Left ventricle myocardium inferior (tissue), 1 donor: ENCODE measurements at places on chromosomes 4 and X. TPM values are rescaled to one million over a fixed set of nuclear protein-coding genes. Genes with fewer than 3 reads are reported as not detected.

DNA sequence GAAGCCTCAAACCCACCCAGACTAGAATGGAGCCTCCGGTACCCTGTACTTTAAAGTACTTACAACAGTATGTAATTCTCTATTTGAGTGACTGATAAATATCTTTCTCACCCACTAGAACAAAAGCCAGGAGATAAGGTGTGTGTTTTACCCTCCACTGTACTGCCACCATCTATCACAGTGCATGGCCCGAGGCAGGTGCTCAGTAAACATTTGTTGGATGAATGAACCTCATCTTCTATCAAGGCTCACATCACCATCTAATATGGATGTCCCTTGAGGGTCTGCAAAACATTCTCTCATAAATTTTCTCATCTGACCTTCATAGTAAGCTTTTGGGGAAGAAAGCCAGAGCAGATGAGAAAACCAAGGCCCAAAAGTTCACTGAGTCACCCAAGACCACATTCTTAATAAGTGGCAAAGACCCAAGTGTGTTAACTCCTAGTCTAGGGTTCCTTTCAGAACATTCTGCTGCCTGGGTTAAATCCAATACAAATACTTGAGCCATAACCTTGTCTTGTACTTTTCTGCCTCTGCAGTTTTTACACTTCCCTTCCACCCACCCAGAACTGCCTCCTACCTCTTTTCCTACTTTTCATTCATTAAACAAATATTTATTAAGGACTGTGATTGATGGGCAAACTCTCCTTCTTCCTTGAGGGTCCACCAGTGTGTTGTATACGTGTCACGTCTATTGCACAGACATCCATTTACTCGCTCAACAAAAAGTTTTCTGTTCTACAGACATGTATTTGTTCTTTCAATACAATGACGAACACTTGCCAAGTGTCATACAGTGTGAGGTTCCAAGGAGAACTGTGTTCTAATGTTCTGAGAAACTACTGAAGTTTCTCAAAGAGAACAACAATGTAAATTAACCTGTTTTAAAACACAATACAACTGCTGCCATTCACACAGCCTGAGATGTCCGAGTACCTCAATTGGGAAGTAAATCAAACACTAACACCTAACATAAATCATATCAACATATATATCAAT is 35.7 kb downstream of the APBB2 start:
- peaks cover 56% of the 10 kb centered on the region for H3K4me1 ChIP-seq
- H3K36me3 ChIP-seq, result no peaks in the 10 kb centered on the region
- H3K27me3 ChIP-seq, result no peaks in the 10 kb centered on the region
- H3K4me3 ChIP-seq, result no peak overlapping the region

GRCh38 chrX:129631849-129632248 is 22.9 kb downstream of the APLN start:
- H3K36me3 ChIP-seq, result no peaks in the 10 kb centered on the region
- H3K27me3 ChIP-seq, result no peaks in the 10 kb centered on the region

GRCh38 chr4:74397748-74398426 is 32.9 kb downstream of the EREG start:
- no peaks in the 10 kb centered on the region for H3K4me1 ChIP-seq
- peak overlapping the region; percentile 23 for H3K4me3 ChIP-seq
- H3K27me3 ChIP-seq, result no peaks in the 10 kb centered on the region
- DNase-seq, result no peak
- H3K27ac ChIP-seq, result no peak overlapping the region
- H3K36me3 ChIP-seq, result no peaks in the 10 kb centered on the region

- H3K4me3 ChIP-seq, result no peak overlapping the region
- no peaks in the 10 kb centered on the region for H3K4me1 ChIP-seq
- DNase-seq, result no peak
- peaks cover 10% of the 10 kb centered on the region for H3K27me3 ChIP-seq
- no peak overlapping the region for H3K27ac ChIP-seq
Measured at GRCh38 chr4:95013236-95013635, 255.5 kb downstream of the BMPR1B start.

DNA sequence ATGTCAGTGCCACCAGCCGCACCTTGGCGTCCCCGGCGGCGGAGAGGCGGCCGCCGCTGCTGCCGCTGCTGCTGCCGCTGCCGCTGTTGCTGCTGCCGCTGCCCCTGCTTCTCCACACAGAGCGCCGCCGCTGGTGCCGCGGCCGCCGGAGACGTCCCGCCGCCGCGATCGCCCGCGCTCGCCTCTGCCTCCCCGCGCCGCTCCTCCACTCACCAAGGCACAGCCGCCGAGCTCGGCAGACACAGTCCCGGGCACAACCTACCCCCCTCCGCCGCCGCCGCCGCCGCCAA is at the start of gene PPP3CA:
PPP3CA (minus strand) TSS at position 260 of the 290 bp plus-strand sequence.
- H3K27ac ChIP-seq, result peak within 1 kb of the TSS; percentile 98
- DNase-seq, result no peak
- H3K4me3 ChIP-seq, result peak within 1 kb of the TSS; percentile 93
- H3K27me3 ChIP-seq, result no peaks in the 10 kb centered on the region
- H3K4me1 ChIP-seq, result peaks cover 49% of the 10 kb centered on the region

DNA sequence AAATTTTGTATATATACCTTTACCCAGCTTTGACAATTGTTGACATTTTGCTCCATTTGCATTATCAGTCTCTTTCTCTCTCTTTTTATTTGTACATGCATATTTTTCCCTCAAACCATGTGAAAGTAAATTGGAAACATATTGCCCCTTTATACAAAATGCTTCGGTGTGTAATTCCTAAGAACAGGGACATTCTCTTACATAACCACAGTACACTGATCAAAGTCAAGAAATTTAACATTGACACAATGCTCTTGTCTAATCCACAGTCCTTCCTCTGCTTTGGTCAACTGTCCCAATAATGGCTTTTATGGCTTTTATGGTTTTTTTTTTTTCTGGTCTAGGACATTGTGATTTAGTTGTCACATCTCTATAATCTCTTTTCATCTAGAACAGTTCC is 9.5 kb upstream of the SMS start:
- H3K4me3 ChIP-seq, result no peak overlapping the region
- no peak for DNase-seq
- H3K27me3 ChIP-seq, result no peaks in the 10 kb centered on the region
- H3K27ac ChIP-seq, result no peak overlapping the region
- H3K36me3 ChIP-seq, result no peaks in the 10 kb centered on the region
- no peaks in the 10 kb centered on the region for H3K4me1 ChIP-seq

DNA sequence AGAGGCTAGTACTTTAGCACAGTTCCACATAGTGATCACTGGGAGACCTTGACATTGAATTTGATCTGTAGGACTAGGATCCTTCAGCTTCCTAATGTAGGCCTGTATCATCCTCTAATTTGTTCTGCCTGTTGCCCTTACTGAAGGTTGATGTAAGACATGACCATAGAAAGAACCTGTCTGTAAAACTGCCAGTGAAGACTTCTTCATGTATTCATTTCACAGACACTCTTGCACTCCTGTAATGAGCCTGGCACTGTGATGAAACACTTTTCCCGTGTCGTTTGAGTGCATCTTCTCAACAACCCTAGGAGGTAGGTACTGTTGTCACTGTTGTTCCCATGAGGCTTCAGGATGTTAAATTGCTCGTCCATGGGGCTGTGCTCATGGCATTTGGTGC is 14.7 kb downstream of the RAB9A start:
- H3K27ac ChIP-seq, result no peak overlapping the region
- H3K36me3 ChIP-seq, result no peaks in the 10 kb centered on the region
- H3K4me3 ChIP-seq, result no peak overlapping the region
- no peak for DNase-seq
- H3K27me3 ChIP-seq, result no peaks in the 10 kb centered on the region

GRCh38 chr4:26474551-26474950 is 15.7 kb downstream of the CCKAR start:
- H3K4me3 ChIP-seq, result no peak overlapping the region
- no peaks in the 10 kb centered on the region for H3K36me3 ChIP-seq
- no peak overlapping the region for H3K27ac ChIP-seq
- H3K4me1 ChIP-seq, result no peaks in the 10 kb centered on the region

DNA sequence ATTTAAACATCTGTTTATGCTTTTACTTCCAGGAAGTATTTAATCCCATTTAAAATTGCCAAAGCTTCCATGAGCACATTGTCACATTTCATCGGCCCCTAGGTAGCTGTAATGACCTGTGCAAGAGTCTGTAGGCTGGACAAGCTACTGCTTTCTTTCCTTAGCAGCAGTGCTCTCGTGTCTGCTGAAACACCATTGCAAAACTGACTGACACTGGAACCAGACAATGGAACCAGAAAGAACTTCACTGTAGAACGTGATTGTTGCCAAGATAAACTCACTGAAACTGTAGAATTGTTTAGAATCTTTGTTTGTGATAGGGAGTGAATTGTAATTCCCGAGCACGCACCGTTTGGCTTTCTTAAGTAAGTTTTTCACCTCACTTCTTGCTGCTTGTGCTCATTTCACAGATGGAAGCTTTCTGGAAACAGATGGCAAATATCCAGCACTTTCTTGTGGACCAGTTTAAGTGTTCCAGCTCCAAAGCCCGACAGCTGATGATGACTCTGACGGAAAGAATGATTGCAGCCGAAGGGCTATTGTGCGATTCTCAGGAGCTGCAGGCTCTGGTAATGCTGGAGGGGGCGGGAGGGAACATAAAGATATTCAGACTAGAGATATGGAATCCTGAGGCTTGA is 36.9 kb downstream of the EVC start:
- peak overlapping the region; percentile 22 for H3K27ac ChIP-seq
- peaks cover 23% of the 10 kb centered on the region for H3K36me3 ChIP-seq
- peaks cover 11% of the 10 kb centered on the region for H3K4me1 ChIP-seq
- H3K4me3 ChIP-seq, result no peak overlapping the region
- no peaks in the 10 kb centered on the region for H3K27me3 ChIP-seq

DNA sequence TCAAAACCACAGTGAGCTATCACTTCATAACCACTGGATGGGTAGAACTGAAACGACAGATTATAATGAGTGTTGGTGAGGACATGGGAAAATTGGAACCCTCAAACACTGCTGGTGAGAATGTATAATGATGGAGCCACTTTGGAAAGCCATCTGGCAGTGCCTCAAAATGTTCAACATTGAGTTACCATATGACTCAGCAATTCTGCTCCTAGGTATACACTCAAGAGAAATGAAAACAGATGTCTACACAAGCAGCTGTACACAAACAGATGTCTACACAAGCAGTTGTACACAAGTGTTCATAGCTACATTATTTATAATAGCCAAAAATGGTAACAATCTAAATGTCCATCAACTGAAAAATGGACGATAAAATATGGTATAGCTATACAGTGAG is 143.9 kb downstream of the PDGFRA start:
- DNase-seq, result no peak
- no peak overlapping the region for H3K27ac ChIP-seq
- H3K36me3 ChIP-seq, result no peaks in the 10 kb centered on the region
- no peak overlapping the region for H3K4me3 ChIP-seq
- H3K27me3 ChIP-seq, result no peaks in the 10 kb centered on the region

GRCh38 chr4:42643685-42644084 is 13.2 kb downstream of the ATP8A1 start:
- no peak for DNase-seq
- no peak overlapping the region for H3K4me3 ChIP-seq
- H3K36me3 ChIP-seq, result no peaks in the 10 kb centered on the region
- H3K27me3 ChIP-seq, result no peaks in the 10 kb centered on the region
- H3K27ac ChIP-seq, result peak overlapping the region; percentile 47

- H3K4me3 ChIP-seq, result no peak overlapping the region
- H3K36me3 ChIP-seq, result no peaks in the 10 kb centered on the region
- H3K27ac ChIP-seq, result no peak overlapping the region
- H3K27me3 ChIP-seq, result no peaks in the 10 kb centered on the region
- DNase-seq, result no peak
Measured at GRCh38 chrX:140431521-140431920, 73.3 kb downstream of the SOX3 start.

ANKRD37 gene
- total RNA-seq, result 18.0 TPM

SH3D19 gene
- total RNA-seq, result 121 TPM

AREG gene
- 0.55 TPM for total RNA-seq
